ENCODE measurements at places on chromosomes 5 and 9. TPM values are rescaled to one million over a fixed set of nuclear protein-coding genes. Genes with fewer than 3 reads are reported as not detected.

DNA sequence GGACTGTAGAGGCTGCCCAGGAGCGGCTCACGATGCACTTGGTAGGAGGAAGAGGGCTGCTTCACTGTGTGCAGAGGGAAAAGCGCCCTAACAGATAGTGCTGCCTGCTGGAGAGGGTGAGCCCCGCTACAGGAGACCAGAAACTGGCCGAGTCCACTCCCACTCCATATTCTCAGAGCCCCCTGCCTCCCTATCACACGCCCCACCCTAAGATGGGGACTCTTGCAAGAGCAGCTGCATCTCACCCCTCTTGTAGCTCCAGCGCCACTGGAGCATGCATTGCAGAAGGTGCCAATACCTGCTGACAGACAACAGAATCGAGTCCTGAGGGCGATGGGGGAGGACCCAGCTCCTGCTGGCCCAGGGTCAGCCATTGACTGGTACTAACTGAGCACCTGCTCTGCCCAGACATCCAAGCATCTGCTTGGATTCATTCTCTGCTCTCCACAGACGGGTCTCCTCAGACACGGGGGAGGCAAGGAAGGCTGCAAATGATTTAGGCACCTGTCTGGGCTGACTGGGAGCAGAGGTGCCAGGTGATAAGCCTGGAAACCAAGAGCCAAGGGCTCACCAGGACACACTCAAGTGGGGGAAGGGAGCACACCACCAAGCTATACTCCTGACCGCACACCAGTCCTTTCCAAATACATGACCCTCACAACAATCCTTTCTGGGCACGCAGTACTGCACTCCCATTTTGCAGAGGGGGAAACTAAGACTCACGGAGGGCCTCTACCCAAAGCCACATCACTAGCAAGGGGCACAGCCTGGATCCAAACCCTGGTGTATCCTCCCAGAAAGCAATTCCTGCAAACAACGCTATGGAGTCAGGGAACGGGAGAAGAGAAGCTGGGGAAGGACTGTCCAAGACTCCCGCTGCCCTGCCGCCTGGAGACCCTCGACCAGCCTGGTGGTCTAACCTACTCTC is 1.6 kb downstream of the BICD2 start:
- DNase-seq: no peak

Gene TMED9
- total RNA-seq: 161 TPM

DNA sequence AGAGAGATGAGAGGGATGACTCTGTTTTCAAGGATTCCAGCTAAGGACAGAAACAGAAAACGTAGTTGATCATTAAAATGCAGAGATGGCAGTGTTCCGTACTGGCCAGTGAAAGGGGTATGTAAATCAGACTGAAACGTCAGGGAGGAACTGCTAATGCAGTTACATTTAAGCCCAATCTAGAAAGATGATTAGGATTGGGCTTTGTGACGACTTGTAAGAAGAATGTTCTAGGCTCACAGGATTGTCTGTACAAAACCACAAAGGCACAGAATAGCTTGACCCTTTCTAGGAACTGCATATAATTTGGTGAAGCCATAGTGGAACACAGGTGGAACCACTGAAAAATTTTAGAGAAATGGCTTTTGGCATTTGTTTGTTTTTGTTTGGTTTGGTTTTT is 55.6 kb upstream of the TESK1 start:
- no peak for DNase-seq

DNA sequence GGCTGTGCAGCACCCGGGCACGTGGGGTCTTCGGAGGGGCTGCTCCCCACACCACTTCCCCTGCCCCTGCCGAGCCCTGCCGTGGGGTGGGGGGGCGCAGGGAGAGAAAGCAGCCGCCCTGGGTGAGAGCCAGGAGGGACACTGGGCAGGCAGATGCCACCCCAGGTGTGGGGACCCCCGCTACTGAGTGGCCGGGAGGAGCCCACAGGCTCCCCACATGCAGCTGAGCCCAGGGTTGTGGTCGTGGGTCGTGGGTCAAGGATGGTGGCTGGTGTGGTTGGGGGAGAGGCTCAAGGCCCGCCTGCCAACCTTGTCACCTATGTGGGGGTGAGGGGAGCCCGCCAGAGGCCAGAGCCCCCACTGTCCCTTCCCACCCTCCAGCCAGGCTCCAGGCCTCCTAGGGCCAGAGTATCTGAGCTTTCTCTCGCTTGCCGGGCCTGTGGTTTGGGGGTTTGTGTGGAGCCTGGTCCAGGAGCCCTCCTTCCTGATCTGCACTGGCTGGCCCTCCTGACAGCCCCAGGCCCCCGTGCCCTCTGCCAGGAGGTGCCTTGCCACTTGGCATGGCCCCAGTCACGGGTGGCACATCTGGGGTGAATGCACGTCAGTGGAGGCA is 35.5 kb downstream of the EXOC3 start:
- DNase-seq: no peak

DNA sequence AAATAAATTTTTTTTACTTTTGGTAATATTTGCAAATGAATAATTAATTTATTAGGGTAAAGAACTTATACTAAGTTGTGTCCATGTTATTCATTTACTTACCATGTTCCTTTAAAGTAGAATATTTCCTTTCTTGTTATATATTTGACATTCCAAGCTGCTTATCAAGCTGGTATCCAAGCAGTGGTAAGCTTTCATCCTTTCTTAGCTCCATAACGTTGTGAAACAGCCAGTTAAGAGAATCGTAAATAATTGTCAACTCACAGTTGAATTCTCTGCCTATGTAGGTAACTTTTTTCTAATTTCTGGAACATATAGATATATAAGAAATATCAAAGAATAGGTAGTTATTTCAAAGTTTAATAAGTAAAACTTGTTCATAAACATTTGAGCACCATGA is 36.4 kb downstream of the SLC30A5 start:
- no peak for DNase-seq

DNA sequence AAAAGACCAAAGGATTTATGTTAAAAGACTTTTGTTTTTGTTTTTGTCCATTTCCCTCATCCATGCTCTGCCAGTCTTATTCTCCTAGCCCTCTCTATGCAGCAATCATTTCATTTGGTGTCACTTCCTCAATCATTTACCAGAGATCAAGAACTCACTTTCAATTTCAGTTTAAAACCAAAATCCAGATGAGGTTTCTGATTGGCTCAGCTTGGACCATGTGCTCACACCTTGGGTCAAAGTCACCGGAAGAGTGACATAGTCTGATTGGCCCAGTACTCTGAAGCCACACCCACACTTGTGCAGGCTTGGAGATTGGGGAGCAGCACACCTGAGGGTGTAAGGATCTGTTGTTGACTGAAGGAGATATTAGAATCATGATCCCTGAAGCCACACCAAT is 79.6 kb downstream of the TLR4 start:
- no peak for DNase-seq
